Activated T-cell treated with anti-CD3 and anti-CD28 coated beads for 1 hour (primary cell): ENCODE measurements at places on chromosomes 6 and 20.

- no peak for DNase-seq
These were observed 219.9 kb upstream of the GMDS start for GRCh38 chr6:2465336-2465735.

DNA sequence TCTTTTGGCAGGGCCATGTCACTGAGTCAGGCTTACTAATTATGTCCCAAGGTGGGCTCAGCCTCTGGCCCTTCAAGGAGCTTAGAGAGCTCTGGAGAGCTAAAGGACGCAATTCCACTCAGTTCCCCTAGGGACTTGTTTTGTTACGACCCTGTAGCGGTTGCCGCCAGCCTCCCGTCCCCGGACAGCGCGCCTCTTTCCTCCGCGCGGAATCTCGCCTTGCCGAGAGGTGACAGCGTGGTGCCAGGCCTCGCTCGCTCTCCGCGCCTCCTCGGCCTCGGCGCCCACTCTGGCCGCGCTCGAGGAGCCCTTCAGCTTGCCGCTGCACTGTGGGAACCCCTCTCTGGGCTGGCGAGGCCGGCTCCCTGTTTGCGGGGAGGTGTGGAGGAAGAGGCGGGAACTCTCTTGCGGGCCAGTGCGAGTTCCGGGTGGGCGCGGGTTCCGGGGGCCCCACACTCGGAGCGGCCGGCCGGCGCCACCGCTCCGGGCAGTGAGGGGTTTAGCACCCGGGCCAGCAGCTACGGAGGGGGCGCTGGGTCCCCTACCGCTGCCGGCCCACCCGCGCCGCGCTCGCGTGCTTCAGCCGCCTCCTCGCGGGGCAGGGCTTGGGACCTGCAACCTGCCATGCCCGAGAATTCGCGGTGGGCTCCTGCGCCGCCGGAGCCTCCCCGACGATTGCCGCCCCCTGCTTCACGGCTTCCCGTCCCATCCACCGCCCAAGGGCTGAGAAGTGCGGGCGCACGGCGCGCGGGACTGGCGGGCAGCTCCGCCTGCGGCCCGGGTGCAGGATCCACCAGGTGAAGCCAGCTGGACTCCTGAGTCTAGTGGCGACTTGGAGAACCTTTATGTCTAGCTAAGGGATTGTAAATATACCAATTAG is 9.9 kb upstream of the ZNF311 start:
- no peak for DNase-seq

- no peak for DNase-seq
These were observed 76.6 kb upstream of the VGLL2 start for GRCh38 chr6:117188627-117189201.

DNA sequence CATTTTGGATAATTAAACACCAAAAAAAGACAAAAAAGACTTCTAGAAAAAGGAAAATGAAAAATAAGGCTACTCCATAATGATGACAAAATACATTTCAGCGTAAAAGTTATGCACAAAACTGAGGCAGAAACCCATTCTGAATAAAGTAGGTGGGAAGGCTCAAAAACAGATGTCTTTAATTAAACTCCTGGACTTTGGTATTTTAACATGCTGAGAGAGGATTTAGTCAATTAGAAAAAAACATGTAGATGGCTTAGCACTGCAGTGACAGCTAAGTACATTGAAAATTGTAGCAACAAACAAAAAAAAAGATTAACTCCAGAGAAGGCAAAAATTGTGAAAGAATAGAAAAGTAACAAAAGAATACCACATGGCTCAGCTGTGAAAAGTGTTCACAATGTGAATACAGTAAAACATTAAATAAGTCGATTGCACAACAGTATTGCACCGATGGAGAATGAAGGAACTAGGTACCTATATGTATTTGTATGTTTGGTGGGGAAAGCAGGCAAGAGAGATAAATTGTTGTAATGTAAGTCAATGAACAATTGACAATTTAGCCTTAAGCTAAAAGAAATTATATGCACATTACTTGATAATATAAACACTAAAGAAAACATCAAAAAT is 59.5 kb downstream of the TBC1D32 start:
- no peak for DNase-seq

- DNase-seq, result no peak
These were observed 32.8 kb upstream of the PMEPA1 start for GRCh38 chr20:57742507-57743181.

GRCh38 chr20:44979090-44979621 is 12.8 kb downstream of the STK4 start:
- DNase-seq, result peak; percentile 37

- no peak for DNase-seq
These were observed 59.0 kb downstream of the NOL4L start for GRCh38 chr20:32526125-32526524.
